ENCODE measurements at places on chromosomes 5 and 9.

- no peak for DNase-seq
Observed at GRCh38 chr9:91522481-91522880, 98.8 kb upstream of the NFIL3 start.

DNA sequence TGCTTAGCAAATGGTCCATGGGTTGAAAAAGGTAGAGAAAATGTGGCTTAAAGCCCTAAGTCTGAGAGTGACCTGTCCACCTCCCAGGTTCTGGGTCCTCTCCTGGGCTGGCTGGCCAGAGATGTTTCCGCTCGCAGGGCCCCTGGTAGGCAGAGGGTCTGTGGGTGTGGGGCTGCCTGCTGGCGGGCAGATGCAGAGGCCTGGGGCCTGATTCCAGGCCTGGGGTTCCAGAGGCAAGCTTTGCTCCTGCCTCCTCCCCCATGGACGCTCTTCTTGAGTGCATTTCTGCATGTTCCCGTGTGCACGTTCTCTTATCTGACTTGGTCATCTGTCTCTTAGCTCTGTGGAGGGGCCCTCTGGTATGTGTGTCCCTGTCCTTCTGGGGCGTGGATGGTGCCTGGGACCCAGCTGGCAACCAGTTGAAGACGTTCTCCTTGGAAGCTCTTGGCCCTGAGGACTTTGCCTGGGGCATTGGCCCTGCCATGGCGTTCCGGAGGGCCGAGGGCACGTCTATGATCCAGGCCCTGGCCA is 3.8 kb downstream of the MIGA2 start:
- DNase-seq, result no peak

- no peak for DNase-seq
Observed at GRCh38 chr5:123787635-123788034, 275.7 kb downstream of the CSNK1G3 start.

- DNase-seq, result no peak
Observed at GRCh38 chr5:63145167-63145566, 566.5 kb downstream of the LRRC70 start.

DNA sequence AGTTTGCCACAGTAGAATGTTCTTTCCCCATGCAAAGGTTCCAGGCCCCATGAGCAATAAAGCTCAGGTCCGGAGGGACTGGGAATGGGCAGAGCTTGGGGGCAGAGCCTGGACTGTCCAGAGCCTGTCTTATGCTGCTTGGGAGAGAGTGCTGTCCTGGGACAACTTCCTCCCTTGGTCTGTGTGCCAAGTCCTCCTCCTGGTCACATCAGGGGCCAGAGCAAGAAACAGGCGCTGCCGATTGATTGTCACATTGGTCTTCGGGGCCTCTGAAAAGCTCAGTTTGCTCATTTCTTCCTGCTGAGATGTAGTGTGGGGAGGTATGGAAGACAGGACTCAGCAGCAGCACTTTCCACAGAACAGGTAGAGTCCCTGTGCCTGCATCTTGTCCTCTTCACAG is 54.0 kb upstream of the FCN1 start:
- DNase-seq, result no peak

DNA sequence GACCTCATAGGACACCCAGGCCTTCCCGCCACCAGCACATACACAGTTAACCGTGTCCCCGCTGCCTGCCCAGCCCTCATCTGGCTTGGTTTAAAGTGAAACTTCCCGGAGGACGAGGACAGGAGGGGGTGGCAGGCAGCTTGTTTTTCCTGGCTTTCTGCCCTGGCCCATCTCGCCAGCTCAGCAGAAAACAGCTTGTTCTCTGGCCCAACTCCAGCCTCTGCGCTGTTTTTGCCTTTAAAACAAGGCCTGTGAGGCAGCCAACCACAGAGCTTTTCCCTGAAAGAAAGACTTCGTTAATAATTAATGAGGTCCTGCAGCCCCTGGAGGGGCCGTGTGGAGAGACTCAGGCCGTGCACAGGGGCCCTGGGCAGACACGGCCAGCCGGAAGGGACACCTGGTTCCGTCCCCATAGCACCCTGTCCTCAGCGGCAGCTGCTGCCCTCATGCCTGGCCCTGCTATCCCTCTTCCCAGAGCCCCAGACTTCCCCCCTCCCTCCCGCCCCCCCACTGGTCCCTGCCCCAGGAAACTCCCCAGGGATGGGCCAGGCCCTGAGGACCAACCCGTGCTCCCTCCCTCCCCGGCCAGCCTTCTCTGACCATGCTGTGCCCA is 108.7 kb downstream of the RXRA start:
- peak; percentile 98 for DNase-seq

DNA sequence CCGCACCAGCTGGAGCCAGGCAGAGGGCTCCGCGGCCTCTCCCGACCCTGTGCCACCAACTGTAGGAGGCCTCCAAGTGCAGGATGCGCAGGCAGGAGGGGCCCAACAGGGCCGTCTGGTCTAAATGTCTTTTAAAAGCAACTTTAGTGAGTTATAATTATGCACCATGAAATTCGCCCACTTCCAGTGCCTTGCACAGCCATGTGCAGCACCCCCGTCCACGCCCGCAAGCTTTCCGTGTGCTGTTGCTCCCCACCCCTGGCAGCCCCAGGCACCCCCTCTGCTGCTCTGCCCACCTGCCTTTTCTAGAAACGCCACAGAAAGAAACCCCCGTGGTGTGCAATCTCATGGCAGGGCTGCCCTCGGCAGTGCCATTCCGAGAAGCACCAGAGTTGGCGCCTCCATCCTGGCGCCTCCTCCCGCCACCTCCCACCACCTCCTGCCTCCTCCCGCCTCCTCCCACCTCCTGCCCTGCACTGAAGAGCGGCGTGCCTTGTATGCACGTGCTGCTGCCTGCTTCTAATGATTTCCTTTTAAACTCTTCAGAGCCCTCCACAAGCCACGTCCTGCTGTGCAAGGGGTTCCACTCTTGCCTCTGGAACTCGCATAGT is 7.5 kb upstream of the SLC6A18 start:
- DNase-seq, result no peak

- DNase-seq, result no peak
Observed at GRCh38 chr9:92723801-92724323, 40.8 kb downstream of the BICD2 start.

DNA sequence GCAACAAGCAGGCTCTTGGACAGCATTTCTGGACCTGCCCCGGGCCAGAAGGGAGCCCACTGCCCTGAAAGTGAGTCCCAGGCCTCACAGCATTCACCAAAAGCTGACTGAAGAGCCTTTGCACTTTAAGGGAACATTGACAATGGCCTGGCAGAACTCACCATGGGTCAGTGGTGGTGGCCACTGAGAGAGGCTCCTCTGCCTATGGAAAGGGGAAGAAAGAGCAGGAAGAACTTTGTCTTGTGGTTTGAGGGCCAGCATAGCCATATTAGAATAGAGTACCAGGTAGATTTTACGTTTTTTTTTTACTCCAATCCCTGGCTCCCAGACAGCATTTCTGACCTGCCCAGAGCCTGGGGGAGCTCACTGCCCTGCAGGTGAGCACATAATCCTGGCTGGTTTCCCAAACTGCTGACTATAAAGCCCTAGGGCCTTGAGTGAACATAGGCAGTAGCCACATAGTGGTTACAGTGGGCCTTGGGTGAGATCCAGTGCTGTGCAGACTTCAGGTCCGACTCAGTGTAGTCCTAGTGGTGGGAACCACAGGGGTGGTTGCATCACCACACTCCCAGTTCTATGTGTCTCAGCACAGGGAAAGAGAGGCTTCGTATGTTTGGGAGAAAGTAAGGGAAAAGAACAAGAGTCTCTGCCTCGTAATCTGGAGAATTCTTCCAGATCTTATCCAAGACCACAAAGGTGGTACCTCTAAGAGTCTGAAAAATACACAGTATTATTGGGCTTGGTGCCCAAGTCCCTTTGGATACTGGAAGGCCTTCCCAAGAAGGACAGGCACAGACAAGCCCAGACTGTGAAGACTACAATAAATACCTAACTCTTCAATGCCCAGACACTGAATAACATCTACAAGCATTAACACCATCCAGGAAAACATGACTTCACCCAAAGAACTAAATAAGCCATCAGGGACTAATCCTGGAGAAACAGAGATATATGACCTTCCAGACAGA is 89.5 kb downstream of the TSSK1B start:
- DNase-seq, result peak; percentile 34

- DNase-seq, result no peak
Observed at GRCh38 chr9:8256880-8257279, 457.3 kb upstream of the DMAC1 start.

DNA sequence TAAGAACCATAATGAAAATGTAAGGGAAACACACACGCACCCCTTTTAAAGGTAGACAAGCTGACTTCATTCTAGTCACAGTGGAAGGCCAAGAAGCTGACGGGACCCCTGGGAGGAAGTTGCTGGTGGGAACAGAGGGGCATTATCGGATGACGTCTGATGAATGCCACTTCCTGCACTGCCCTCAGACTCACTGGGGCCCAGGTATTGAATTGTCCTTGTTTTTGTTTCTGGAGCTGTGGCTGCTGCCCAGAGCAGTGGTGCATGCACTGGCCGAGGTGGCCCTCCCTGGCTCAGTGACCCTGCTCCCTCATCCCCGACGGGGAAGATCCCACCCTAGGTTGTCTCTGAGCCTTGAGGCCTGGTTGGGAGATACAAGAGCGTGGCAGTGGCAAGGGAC is 15.3 kb upstream of the RPL26L1 start:
- DNase-seq, result no peak

- DNase-seq, result no peak
Observed at GRCh38 chr5:121378046-121378445, 473.6 kb upstream of the FTMT start.

- DNase-seq, result no peak
Observed at GRCh38 chr9:137313956-137314560, 12.0 kb upstream of the NRARP start.

GRCh38 chr5:154479160-154479943 is 1.3 kb upstream of the HAND1 start:
- DNase-seq, result no peak

- no peak for DNase-seq
Observed at GRCh38 chr5:403995-404394, 39.0 kb upstream of the EXOC3 start.
